ENCODE measurements at places on chromosomes 3 and 15.
A peak's percentile ranks its signal among the peaks of the same experiment; 100 is the strongest.

DNA sequence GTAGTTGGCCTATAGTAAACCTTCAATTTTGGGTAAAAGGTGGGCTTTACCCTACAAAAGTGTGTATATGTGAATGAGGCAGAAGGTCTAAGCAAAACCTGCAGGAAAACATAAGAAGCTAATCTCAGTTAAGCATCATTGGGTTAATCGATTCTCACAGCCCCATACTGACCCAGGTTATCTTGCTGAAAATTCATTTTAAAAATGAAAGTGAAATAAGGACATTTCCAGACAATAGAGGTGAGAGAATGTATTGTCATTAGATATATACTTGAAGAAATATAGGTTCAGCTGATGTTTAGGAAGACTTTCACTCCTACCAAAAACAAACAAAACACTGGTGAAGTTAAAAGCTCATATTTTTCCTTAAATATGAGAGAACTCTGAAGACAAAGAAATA is 85.6 kb downstream of the MCF2L2 start:
- no peak for DNase-seq

DNA sequence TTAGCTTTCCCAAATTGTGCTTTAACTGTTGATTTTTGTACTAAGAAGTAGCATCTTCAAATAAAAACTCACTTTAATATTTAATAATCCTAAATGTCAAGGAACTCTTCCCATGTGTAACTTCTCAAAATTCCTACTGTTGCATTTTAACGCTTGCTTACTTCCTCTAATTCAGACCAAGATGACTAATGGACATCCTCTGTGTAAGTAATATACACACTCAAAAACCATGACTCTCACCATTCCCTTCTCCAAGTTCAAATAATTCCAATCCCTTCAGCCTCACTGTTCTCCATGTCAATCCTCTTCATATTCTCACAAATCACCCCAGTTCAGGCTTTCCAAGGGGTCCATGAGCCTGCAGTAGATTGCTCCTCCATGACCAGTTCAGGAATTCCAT is 13.0 kb downstream of the MRPL46 start:
- DNase-seq, result no peak

- no peak for DNase-seq
Measured at GRCh38 chr3:180563406-180563805, 38.6 kb upstream of the TTC14 start.

DNA sequence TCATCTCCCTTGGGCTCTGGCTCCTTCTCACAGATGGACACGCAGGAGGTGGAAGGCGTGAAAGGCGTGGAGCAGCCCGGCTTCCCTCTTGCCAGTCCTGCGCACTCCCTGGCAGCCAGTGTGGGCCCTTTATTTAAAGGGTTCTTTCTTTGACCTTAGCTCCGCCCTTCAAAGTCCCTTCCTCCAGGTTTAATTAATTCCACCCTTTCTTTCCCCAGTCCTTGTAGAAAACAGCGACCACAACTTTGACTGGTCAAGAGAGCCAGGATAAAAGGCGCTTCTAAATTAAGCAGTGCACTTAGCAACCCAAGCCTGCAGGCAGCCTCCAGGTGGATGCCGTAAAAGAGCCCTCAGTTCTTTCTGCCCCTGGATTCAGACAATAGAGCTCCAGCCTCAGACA is at the start of gene HDC:
Gene HDC, minus strand, starts transcription at position 107 of the 400 bp plus-strand sequence. Its CDS starts 103 bp downstream, at position 4.
- DNase-seq, result no peak

DNA sequence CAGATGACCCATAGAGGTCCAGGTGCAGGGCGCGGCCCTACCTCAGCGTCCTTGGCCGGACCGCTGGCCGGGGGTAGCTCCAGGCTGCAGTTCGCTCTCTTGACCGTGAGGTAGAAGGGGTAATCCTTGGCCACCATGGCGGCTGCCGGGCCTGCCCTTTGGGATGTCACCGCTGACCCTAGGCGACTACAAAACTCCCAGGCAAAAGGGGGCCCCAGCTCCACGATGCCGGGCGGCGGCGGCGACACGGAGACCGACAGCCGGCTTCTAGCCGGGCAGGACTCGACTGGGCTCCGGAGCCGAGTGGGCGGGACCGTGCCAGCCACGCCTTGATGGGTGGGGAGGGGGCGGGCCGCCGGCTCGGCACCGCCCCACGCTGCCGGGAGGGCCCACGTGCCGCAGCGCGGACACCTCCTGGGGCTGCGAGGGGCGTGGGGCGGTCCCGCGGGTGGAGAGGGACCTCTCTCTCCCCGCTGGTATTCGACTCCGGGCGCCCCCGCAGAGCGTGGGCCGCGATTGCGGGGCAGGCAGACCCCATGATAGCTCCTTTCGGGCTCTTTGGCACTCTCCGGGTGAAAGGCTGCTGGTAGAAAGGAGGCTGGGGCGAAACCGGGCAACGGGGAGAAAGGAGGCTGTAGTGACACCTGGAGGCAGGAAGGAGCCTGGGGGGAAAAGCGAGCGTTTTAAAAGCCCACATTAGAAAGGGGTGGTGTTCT is at the start of gene ARHGEF3:
Gene ARHGEF3, minus strand, starts transcription at position 288 of the 716 bp plus-strand sequence. Its CDS starts 151 bp downstream, at position 137.
- DNase-seq, result peak; percentile 86

DNA sequence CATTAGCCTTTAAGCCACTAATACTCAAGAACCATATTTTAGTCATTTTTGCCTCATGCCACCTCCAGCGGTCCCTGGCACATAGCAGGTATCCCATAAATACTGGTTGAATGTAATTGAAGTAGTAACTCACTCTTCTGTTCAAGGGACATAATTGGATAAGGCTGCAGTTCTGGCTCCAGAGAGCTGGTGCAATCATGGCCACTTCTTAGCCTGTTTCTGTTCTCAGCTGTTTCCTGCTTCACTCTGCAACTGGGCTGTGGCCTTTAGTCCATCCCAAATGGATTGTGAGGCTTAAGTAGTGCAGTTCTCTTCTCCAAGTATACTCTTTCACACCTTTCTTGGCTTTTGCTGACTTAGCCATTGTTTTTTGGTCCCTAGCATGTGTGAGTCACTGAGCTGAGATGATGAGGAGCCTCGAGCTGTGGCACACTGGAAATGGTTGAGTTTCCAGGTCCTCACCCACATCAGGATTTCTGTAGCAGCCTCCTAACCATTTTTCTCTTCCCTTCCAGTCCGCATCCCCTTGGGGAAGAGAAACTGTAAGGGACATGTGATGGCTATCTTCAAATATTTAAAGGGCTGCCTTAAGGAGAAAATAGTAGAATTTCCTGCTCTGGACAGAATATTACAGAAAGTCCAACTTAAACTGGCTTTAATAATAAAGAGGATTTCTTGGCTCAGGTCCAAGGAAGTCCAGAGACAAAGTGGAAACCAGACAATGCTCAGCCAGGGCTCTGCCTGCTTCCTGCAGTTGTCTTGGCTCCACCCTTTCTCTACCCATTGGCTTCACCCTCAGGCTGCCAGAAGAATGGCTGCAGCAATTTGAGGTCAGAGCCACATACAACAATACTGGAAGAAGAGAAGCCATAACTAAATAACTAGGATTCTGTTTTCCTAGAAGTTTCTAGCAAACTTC is 305.4 kb upstream of the ROPN1 start:
- no peak for DNase-seq

- DNase-seq, result no peak
Measured at GRCh38 chr15:48273049-48273448, 58.2 kb upstream of the DUT start.

GRCh38 chr3:57783186-57784088 is 27.3 kb downstream of the SLMAP start:
- no peak for DNase-seq

DNA sequence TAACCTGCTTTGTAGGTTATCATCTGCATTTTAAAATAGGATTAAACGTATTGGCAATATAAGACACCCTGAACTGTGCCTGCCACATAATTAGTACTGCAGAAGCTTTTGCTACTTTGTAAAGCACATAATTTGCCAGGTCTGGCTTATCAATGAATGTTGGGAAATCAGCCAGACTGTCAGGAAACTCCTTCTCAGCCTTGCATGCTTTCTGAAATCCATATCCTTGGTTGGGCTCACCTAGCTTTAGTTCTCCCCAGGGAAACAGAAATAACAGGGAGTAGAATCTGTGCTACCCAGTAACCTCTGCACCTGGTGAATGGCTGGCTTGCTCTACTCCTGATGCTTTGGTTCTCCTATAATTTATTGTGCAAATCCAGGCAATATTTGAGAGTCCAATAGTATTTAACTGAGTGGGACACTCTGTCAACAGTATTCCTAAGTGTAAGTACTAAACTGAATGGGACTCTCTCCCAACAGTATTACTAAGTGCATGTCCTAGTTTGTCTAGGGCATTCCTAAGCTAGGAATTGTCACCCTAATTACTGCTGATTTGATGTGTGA is 354.5 kb downstream of the WDR72 start:
- no peak for DNase-seq

DNA sequence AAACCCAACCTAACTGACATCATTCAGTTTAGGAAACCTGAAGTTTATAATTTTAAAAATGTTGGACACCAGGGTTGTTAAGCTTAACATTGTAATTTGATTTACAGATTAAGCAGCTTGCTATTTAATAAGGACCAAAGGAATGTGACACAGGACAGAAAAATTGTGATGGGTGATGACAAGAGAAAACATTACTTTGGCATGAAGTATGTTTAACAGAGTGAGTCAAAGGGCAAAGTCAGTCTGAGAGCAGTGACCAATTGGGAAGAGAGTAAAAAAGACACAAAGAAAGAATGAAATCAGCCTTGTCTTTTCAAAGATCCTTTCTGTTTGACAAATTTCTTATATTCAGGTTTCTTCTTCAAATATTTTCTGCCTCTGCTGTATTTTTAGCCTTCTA is 1301.6 kb downstream of the SI start:
- no peak for DNase-seq

Measured in stimulated activated effector memory CD8-positive, alpha-beta T cell treated with anti-CD3 and anti-CD28 coated beads, Interleukin-12 subunit alpha, Interleukin-12 subunit beta, amount 100 ng/mL, for 72 hours (primary cell).